ENCODE measurements at places on chromosomes 6 and 20.

GRCh38 chr6:163300838-163301237 is 113.7 kb upstream of the QKI start:
- no peak for DNase-seq

DNA sequence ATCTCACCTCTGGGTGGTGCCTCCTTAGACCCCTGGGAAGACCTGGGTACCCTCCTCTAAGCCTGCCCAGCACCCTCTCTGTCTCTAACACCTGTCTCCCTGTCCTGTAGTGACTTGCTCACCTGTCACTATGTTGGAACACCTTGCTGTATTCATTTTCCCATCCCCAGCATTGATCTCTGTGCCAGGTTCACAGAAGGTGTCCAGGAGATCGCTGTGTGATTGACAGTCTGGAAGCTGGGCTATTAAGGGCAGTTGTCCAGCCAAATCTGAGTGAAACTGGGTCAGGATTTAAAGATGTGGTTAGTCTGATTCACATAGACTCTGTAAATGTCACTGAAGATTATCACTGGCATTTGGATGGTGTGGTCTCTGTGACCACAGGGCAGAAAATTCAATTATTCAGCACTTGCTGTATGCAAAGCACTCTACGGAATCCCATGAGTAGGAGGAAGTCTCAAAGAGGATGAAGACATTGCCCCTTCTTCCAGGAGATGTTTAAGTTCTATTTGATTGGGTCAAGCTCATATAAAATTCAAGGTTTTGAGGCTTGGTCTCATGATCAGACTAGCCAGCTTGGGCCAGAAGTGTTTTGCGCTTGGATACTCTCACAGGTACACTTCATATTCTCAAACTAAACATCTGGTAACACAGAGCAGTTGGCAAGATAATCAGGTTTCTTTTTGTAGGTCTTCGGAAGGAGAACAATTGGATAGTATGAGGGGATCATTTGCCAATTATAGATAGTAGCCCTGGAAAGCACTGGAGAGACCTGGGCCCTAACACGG is 57.8 kb upstream of the TAGAP start:
- no peak for DNase-seq

GRCh38 chr6:41568585-41569384 is 22.6 kb downstream of the FOXP4 start:
- DNase-seq, result no peak

GRCh38 chr6:91094341-91094740 is 507.5 kb upstream of the MAP3K7 start:
- no peak for DNase-seq

DNA sequence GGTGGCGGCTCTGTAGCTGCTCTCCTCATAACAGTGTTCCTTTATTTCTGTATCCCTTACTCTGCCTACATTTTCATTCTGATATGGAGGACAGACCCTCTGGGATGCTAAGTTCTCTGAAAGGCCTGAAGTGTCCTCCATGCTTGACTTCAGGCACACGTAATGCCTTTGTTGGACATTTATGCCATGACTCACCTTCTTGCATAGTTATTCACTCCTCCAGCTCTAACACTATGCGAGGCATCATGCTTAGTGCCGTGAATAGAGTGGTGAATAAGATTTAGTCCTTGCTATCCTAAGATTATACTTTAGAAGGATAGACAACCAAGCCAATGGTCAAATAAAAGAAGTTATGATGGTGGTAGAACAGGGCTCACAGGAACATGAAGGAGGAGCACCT is 760.9 kb upstream of the FLRT3 start:
- no peak for DNase-seq

- no peak for DNase-seq
Measured at GRCh38 chr6:10413262-10413849, 1.5 kb downstream of the TFAP2A start.

DNA sequence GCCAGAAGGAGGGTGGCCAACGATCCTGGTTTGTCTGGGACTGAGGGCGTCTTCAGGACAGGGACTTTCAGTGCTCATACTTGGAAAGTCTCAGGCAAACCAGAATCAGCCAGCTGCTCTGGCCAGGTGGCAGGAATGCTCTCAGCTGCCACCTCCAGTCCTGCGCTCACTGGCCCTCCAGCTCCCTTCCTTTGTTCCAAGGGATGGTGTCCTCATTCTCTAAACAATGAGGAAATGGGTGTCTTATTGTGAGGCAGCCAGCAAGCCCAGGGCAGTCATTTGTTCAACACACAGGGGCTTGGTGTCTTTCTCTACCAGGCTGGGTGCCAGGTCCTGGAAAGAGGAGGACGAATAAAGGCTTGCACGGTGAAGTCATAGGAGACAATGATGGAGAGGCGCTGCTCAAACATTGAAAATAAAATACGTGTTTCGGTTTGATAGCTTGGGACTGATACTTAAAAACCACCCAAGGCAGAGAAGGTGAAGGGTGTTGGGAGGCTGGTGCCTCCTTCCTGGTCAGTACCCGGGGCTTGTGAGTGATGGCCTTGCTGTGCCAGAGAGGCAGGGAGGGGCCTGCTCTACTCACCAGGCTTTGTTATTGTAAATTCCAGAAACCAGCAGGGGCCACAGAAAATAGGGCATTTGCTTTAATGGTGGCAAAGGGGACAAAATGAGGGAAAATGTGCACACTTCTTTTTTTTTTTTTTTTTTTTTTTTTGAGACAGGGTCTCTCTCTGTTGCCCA is 11.3 kb upstream of the TMEM181 start:
- no peak for DNase-seq

GRCh38 chr20:4050203-4050980 is 35.0 kb upstream of the RNF24 start:
- no peak for DNase-seq

- DNase-seq, result no peak
Measured at GRCh38 chr20:41510224-41510623, 108.0 kb downstream of the CHD6 start.

GRCh38 chr6:158647501-158647900 is 2.4 kb upstream of the SYTL3 start:
- DNase-seq, result no peak

- DNase-seq, result no peak
Measured at GRCh38 chr20:46509523-46509922, 3.8 kb downstream of the ZNF334 start.

DNA sequence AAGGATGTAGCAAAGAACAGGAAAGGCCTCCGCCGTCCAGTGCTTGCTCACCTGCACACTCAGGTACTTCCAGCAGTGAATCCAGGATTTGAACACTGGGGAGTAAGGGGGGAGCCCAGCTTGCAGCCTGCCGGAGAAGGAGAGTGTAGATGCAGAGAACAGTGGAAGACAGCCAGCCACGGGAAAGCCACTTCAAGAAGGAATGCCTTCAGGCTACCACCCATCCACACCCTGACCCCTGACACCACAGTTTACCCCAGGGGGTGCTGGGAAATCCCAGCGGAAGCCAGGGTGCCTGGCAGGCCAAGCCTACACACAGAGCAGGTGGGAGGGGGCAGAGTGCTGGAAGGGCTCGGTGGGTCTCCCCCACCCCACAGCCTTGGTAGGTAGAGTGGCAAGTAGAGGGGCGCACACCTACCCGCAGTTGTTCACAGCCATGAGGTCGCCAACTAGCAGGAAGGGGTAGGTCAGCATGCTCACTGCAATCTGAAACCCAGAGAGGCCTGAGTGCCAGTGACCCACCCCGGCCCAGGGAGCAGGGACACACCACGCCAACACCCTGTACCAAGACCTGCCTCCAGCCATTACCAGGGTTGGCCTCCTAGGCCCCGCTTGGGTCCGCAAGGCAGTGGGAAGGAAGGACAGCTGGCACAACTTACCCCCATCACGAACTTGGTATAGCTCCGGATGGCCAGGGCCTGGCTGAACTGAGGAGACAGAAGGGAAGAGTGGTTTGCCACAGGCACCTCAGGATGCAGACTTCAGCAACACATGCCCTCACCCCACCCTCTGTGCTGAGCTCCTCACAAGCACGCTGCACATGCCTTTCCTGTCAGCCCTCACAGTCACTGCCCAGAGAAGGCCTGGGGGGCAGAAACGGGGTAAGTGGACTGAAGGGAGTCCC is 15.7 kb downstream of the PI16 start:
- no peak for DNase-seq

DNA sequence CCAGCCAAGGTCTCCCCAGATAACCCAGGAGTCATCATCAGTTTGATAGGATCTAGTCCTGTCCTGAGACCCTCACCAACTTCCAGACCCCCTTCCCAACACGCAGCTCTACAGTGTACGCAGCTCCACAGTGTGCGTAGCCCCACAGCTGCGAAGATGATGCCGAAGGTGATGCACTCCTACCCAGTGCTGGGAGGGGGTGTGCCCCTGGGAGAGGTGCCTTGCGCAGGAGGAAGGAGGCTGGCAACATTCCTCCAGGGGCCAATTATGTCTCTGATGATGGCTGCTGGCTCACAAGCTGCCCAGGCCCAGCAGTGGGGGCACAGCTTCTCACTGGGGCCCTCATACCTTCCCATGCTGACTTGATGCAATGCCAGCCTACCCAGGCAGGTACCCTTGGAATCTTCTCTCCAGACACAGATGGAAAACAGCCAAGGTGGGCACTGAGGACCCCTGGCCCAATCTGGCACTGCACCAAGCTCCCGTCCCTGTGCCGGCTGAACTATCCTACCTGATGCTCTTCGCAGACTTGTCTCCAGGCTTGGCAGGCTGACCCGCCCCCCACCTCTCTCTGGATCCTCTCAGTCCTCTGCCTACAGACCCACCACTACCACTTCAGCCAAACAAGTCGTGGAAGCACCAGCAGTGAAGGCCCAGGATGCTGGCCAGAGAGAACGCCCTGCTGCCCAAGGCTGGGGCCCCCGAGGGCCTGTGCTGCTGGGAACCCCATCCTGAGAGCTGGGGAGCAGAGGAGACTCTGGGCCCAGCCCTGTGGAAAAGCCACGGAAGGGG is 1.4 kb downstream of the ZNF512B start:
- DNase-seq, result no peak

DNA sequence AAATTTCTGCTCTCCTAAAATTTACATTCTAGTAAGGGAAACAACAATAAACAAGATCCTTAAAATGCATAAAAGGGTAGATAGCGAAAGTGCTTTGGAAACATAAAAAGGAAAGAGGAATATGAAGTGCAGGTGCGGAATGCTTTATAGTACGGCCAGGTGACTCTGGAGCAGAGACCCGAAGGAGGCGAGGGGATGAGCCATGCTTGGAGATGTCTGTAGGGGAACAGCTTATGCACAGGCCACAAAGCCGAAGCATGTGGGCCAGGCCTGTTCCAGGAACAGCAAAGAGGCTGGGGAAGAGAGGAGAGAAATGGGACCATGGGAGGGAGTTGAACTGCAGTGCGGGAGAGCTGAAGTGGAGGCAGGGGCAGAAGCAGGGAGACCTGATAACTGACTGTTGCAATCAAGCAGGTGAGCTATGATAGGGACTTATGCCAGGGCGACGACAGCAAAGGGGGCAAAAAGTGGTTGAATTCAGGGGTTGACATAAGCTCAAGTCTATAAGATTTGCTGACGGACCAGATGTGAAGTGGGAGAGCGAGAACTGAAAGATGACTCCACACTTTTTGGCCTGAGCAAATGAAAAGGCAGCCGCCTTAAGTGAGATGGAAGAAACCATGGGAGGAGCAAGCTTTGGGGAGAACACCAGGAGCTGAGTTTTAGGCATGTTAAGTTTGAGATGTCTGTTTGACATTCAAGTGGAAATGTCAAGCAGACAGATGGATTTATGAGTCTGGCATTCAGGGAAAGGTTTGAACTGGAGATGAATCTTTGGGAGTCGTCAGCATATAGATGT is 83.1 kb downstream of the CNBD2 start:
- no peak for DNase-seq

DNA sequence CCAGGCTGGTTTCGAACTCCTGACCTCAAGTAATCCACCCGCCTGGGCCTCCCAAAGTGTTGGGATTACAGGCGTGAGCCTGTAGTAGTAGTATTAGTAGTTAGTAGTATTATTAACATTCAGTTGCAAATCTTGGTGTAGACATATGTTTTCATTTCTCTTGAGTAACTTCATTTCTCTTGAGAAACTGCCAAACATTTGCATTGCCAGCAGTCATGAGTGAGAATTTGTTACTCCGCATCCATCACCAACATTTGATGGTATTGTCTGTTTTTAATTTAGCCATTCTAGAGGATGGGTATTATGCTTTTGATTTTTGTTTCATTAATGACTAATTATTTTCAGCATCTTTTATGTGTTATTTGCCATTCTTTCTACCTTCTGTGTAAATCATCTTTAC is 1.5 kb upstream of the ERVFRD-1 start:
- no peak for DNase-seq

GRCh38 chr6:3939368-3939958 is 90.3 kb downstream of the FAM50B start:
- no peak for DNase-seq

Data from BJ (cell line).